ENCODE measurements at places on chromosomes 11 and 22. TPM values are rescaled to one million over a fixed set of nuclear protein-coding genes. Genes with fewer than 3 reads are reported as not detected.
A peak's percentile ranks its signal among the peaks of the same experiment; 100 is the strongest.

DNA sequence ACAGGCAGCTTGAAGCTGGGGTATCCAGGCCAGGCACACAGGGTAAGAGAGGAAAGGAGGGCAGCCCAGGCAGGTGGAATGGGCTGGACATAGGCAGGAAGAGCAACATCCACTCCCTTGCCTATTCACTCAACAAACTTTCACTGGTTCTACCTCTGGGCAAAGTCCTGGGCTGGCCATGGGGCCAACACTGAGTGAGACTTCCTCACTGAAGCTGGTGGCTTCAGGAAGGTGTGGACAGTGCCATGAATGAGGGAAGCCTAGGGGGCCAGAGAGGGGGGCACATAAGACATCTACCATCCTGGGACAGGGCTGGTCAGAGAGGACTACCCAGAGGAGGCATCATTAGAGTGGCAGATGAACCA is 44.9 kb upstream of the TCF20 start:
- H3K27ac ChIP-seq = peak overlapping the region; percentile 44
- H3K4me3 ChIP-seq = no peak overlapping the region
- H3K36me3 ChIP-seq = no peaks in the 10 kb centered on the region
- H3K4me1 ChIP-seq = peaks cover 13% of the 10 kb centered on the region
- no peaks in the 10 kb centered on the region for H3K27me3 ChIP-seq
- no peak for DNase-seq

Gene ANO9
- total RNA-seq = 33.0 TPM

GRCh38 chr11:16825101-16825500 is 86.7 kb downstream of the C11orf58 start:
- peaks cover 4% of the 10 kb centered on the region for H3K4me1 ChIP-seq
- peaks cover 7% of the 10 kb centered on the region for H3K27me3 ChIP-seq
- no peak overlapping the region for H3K27ac ChIP-seq

DNA sequence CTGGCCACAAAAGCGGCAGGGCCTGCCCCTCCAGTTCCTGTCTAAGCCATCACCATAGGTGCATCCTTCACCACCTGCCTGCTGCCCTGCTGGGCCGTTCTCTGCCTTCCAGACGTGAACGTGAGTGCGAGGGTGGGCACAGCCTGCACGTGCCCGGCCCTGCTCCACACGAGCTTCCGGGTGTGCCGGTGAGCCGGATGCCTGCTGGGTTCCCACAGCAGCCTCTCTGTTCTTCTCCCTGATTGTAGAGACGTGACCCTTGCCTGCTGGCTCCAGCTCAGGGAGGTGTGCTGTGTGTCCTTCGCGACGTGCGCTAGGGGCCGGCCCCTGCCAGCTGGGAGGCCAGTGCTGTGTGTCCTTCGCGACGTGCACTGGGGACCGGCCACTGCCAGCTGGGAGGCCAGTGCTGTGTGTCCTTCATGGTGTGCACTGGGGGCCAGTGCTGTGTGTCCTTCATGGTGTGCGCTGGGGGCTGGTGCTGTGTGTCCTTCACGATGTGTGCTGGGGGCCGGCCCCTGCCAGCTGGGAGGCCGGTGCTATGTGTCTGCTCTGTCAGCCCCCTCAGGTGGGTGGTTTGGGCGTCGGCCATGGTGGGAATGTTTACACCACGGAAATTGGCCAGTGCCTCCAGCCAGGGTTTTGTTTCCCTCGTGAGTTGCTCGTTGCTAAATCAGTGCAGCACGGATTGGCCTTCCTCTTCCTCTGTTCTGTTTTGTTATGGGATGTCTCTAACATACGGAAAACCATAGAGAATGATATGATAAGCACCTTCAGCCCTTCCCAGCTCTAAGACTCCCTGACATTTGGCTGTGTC is 35.4 kb upstream of the BRSK2 start:
- H3K36me3 ChIP-seq = no peaks in the 10 kb centered on the region
- no peaks in the 10 kb centered on the region for H3K4me1 ChIP-seq
- H3K4me3 ChIP-seq = no peak overlapping the region
- no peak for DNase-seq
- H3K27me3 ChIP-seq = peaks cover 3% of the 10 kb centered on the region

DNA sequence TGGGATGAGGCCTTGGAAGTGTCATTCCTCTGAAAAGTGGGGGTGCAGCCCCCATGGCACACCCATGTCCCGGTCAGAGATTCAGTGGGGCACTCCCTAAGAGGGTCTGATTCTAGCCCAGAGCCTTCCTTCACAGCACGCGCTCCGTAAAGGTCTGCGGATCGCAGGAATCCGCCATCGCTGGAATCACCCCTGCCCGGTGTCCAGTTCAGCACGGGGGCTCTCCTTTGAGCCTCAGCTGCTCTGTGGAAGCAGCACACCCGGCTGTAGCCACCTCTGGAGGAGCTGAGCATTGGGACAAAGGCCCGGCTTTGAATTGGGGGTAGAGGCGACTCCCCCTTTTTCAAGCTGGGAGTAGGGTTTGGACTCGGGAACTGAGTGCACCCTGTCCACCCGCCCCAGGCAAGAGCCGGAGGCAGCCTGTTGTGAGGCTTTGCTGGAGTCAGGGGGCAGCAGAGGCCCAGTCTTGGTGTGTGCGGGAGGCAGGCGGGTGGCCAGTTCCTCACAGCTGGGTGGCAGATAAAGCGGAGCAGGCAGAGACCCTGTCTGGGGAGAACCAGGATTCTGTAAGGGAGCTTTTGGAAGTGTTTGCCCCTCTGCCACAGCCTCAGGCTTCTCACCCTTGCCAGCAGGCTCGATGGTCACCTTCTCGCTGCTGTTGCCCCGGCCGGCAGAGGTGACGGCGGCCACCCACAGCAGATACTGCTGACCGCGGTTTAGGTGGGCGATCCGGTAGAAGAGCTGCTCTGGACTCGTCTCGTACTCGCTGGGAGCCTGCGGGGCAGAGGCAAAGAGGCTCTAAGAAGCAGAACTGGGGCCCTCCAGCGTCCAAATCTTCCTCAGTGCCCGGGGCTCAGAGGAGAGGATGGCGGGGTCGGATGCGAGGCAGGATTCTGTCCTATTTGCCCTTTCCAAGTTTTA is 115.9 kb downstream of the CEP164 start:
- H3K4me3 ChIP-seq = no peak overlapping the region
- no peak for DNase-seq
- peaks cover 16% of the 10 kb centered on the region for H3K27me3 ChIP-seq
- no peaks in the 10 kb centered on the region for H3K4me1 ChIP-seq
- H3K27ac ChIP-seq = no peak overlapping the region
